Activated T-cell treated with anti-CD3 and anti-CD28 coated beads for 48 hours (primary cell): ENCODE measurements at places on chromosomes 2 and 18.

DNA sequence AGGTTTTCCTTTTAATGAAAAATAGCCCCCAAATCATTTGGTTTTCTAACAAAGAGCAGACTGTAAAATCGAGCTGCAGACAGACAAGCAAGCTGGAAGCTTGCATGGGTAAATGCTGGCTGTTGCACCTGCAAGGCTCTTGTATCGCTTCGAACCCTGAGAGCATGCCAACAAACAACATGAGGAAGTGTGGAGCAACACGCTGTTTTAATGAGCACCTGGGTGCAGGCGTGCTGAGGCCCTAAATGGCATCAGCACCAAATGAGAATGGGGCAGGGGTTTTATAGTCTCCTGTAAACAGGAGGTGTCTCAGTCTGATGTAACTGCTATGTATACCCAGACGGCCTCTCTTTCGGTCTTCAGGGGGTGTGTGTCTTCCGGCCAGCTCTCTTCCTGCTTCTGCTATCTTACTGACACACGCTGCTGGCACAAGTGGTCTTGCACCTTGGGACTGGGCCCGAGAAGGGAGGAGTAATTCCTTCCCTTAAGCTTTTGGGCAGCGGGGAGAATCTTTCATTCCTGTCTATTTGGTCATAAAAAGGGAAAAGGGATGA is 31.9 kb upstream of the CDH2 start:
- DNase-seq = no peak

DNA sequence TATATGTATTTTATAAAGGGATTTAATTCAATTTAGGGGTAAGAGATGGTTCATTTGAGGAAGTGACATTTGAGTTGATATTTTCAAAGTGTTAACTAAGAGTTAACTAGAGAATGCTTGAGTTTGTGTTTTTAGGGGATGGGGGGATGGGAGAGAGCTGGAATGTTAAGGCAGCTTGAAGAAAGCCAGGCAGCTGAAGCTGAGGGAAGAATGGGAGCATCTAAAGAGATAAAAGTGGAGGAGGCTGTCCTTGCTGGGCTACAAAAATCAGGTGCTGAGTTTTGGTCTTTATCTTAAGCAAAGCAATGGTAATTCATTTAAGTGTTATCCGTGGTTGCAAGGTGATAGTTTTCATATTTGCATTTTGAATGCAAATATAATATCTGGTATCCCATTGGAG is 9.2 kb downstream of the CHST9 start:
- DNase-seq = no peak

DNA sequence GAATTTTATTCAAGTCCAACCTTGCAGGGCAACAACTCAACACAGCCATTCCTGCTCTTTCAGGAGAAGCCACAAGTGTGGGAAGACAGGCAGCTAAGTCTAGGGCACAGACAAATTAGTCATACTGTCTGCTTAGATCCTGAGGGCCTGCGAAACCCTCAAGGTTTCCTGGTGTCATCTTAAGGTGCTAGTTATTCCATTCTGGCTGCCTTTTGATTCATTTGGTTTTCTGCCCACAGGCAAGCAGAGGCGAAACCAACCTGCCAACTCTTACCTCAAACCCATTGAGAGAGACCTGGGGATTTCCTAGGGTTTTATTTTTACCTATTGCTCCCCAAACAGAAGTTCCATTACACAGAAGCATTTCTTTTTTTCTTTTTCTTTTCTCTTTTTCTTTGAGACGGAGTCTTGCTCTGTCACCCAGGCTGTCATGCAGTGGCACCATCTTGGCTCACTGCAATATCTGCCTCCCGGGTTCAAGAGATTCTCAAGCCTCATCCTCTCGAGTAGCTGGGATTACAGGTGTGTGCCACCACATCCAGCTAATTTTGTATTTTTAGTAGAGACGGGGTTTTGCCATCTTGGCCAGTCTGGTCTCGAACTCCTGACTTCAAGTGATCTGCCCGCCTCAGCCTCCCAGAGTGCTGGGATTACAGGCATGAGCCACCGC is 23.7 kb upstream of the SCYGR1 start:
- peak; percentile 51 for DNase-seq

DNA sequence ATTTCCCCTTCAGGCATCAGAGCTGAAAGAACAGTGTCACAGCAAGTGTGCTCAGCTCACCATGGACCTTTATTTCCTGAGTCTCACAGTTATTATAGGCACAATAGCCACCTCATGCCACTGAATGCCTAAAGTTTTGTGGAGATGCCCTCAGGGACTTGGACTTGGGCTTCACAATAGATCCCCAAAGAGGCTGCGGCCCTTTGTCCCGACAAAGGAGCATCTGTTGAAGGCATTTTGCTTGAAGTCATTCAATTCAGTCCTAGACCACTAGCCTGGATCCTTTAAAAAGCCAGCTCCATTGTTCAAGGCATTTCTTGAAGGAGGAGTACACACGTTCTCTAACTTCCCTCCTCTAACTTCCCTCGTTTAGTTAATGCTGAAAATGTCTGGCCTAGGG is 125.4 kb downstream of the DCC start:
- DNase-seq = no peak

DNA sequence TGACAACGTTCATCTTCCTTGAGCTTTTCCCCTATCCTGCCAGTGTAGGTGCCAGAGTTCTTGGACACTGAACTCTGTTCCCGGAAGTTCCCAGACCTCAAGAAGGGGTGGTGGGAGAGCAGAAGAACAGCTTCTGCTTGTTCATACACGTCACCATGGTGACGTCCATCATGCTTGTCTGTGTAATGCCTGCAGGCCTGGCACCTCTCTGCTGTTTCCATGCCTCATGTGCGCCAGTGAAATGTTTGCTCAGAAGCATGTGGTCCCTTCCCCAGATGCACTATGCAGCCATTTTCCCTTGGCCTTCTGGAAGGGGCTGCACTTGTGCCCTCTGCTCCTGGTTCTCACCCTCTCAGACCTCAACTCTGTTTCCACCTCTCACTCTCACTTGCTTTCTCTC is 210.8 kb upstream of the NABP1 start:
- DNase-seq = no peak

GRCh38 chr18:57942493-57942892 is 101.5 kb upstream of the NEDD4L start:
- no peak for DNase-seq

- DNase-seq = no peak
Measured at GRCh38 chr2:2812117-2812516, 481.0 kb upstream of the MYT1L start.

DNA sequence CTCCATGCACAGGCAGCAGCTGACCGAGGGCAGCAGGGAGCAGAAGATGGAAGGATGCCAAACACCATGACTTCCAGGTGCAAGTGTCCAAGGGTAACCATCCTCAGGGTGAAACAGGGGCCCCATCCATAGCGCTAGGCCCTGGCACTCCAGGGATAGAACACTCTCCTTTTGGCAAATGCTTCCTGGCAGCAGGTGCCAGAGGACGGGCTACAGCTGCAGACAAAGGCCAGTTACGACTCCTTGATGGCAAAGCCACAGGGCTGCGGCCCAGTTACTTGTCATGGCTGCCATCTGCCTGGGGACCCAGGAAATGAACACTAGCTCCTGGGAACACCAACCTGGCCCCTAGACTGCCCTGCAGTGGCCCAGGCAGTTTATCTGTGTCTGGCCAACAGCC is 178.8 kb downstream of the TMEM163 start:
- no peak for DNase-seq

DNA sequence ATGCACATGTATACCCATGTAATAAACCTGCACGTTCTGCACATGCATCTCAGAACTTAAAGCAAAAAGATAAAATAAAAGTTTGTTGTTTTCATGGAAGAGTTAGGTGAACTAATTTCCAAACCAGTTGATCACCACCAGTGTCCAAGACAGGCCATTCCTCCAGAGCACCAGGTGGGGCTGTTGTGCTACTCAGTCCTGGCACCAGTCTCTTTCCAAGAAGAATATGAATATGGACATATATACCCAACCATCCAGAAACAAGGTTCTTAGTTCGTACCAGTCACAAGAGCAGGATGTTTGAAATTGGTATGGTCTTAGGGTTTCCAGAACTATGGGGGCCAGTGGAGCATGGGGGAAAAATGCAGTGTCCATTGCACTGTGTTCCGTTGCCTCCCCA is 17.2 kb upstream of the TNP1 start:
- no peak for DNase-seq

DNA sequence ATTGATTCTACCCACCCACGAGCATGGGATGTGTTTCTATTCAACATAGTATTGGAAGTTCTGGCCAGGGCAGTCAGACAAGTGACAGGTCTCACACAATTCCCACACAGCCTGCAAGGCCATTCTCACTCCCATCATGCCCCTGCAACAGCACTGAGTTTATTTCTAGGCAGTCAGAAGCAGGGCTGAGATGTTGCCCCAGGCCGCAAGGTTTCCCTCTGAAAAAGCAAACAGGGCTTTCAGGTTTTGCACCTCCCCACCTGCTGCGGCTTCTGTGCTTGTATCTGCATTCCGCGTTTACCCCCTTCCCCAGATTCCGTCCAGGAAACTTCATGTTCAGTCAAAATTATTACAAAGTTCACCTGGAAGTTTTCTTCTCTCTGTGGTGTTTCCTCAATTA is 9.4 kb upstream of the TACR1 start:
- DNase-seq = no peak

DNA sequence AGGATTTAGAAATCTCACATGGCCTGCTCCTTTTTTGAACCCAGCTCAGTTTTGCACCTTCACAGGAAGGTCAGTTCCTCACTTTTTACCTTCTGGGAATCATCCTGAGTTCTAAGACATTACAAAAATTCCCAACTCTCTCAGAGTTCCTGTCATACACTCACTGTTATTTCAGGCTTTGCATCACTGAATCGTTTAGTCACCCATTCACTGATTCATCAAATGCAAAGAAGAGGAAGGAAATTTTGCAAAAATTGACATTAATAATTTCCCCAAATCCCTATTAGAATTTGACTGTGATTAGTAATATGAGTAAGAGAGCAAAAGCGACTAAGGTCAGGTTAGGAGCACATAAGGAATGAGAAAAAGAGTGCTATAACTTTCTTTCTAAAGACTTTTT is 197.5 kb downstream of the PDE1A start:
- DNase-seq = no peak

GRCh38 chr18:67276638-67277037 is 239.9 kb downstream of the DSEL start:
- DNase-seq = no peak

- DNase-seq = no peak
Measured at GRCh38 chr2:18380321-18380720, 180.1 kb downstream of the RDH14 start.

DNA sequence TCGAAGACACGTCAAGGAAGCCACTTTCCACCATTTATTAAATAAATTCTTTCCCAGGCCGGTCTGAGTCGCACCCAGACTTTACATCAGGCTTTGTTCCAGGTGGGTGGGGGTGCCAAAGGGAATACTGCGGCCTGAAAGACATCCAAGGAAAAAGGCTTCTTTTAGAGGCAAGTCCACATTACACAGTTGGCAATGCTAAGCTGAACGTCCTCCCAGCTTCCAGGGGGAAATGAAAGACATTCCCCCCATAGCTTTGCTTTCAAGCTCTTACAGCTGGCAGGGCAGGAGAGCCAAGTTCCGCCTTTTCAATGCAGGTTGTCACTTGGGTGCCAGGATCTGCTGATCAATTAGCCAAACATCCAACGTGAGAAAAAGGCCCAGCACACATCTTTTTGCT is 36.5 kb upstream of the PTPN4 start:
- no peak for DNase-seq

DNA sequence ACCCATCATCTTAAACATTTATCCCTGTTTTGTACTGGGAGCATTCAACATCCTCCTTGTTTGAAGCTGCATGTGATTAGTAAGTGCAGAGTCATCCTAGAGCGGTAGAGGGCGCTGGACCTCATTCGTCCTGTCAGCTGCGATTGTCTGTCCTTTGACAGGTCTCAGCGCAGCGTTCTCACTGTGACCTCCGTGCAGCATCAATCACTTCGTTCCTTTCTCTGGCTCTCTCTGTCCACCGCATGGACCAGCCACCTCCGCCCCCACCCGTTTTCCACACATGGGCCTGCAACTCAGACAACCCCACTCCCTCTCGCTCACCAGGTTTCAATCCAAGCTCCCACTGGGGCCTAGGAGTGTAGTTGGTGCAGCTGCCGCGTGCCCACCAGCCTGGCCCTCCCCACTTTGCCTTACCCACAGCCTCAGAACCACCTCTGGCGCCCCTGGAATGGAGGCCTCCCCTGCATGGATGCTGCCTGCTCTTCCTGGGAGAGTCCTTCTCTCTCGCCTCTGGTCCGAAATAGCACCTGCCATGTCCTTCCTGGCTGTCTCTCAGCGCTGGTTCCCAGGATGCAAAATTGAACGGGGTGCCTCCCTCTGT is 90.5 kb downstream of the NDUFA10 start:
- DNase-seq = peak; percentile 47

DNA sequence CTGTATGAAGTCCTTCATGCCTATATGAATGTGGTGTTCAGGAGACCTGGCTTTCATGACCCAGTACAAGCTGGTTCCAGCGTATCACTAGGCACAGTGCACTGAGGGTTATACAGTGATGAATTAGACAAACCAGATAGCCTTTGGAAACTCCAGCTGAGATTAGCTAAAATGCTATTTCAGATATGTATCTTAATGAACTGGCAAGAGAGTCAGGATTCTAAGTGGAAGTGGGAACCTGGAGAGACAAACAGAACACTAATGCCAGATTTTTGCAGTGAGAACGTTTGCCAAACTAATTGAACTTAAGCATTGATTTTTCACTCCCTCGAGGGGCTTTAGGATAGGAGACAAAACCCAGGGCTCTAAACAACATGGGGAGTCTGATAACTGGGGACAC is 66.1 kb upstream of the EMILIN2 start:
- no peak for DNase-seq

GRCh38 chr2:7094231-7094741 is 177.1 kb downstream of the RNF144A start:
- DNase-seq = no peak

DNA sequence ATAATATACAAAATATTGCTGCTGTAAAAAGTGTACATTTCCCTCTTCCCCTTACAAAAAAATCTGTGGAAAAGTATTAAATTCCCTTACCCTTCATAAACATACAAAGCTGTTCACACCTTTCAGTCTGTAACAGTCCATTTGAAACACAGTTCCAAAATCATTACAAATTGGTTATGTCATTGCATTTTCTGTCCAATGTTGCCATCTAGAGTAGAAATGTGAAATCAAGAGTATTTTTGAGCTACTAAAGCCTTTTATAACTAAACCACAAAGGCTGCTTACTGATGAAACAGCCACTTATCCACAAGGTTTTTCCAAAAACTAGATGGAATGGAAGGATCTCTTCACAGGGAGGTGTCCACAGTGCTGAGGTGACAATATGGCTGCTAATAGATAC is 72.5 kb downstream of the SS18 start:
- DNase-seq = no peak

DNA sequence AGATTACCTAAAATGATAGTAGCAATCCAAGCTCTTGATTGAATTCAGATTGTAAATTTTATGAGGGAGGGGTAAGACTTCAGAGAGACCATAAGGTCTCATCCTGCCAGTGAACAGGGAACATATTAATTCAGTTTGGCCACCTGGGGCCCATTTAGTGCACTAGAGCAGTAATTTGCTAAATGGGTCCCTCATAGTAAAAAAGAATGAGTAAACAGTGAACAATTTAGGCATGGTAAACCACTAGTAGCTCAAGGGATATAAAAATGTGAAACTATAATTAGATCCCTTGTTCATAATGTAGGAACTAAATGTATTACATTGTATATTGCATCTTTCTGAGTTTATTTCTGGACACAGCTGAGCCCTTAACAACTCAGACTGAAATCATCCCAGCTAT is 4.9 kb upstream of the PHLPP1 start:
- no peak for DNase-seq
